ENCODE measurements at places on chromosomes 7 and 10. TPM values are rescaled to one million over a fixed set of nuclear protein-coding genes. Genes with fewer than 3 reads are reported as not detected.

GRCh38 chr10:124992462-124993344 lies 50.8 kb downstream of the ZRANB1 start:
- peak; percentile 77 for DNase-seq

DNA sequence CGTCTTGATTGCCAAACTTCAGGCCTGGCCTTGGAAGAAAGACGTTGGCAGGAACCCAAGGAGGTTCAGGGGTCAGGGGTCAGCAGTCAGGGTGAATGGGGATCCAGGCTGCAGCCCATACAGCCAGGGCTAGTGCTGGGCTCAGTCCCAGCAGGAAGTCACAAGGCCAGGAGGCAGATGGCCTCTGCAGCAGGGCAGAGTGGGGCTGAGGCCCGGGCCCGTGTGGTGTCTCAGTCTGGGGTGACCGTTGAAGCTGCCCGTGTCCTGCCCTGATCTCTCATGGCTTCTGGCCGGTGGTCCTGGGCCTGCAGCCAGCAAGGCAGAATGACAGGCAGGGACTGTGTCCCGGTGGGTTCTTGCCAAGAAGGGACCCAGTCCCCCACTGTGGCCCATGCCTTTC lies 26.6 kb upstream of the PURB start:
- no peak for DNase-seq

DNA sequence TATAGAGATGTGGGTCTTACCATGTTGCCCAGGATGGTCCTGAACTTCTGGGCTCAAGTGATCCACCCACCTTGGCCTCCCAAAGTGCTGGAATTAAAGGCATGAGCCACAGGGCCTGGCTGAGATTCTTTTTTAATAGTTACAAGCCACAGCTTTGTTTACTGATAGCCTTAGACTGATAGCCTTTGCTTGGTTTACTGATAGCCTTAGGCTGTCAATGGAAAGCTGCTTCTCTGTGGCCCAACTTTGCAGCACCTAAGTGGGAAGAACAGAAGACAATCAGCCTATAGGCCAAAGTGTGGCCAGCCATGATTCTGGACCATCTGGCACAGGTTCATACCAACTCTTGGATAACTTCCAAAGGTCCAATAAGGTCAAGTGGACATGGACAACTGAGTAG lies 24.1 kb upstream of the CDCA7L start:
- DNase-seq: no peak

DNA sequence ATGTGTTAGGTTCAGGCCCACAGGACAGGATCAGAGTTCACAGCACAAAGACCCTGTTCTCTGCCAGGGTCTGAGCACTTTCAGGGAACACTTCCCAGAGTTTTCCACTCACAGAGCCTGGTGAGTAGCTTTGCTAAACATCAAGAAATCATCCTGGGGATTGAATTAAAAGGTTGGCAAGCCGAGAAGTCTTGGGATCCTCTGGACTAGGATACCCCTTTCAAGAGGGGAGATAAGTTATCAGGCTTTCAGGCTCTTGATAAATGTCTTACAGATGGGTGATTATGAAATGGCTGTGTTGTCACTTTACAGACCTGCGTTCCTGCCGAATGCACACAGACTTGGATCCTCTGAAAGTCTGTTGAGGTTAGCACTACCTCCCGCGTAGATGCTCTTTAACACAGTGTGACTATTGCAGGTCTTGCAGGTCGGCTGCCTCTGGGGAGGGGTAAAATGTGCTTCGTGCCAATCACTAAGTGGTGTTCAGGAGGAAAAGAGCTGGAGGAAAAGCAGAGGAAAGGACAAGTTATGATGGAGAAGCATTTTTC lies 473.5 kb upstream of the AKR1E2 start:
- DNase-seq: no peak

DNA sequence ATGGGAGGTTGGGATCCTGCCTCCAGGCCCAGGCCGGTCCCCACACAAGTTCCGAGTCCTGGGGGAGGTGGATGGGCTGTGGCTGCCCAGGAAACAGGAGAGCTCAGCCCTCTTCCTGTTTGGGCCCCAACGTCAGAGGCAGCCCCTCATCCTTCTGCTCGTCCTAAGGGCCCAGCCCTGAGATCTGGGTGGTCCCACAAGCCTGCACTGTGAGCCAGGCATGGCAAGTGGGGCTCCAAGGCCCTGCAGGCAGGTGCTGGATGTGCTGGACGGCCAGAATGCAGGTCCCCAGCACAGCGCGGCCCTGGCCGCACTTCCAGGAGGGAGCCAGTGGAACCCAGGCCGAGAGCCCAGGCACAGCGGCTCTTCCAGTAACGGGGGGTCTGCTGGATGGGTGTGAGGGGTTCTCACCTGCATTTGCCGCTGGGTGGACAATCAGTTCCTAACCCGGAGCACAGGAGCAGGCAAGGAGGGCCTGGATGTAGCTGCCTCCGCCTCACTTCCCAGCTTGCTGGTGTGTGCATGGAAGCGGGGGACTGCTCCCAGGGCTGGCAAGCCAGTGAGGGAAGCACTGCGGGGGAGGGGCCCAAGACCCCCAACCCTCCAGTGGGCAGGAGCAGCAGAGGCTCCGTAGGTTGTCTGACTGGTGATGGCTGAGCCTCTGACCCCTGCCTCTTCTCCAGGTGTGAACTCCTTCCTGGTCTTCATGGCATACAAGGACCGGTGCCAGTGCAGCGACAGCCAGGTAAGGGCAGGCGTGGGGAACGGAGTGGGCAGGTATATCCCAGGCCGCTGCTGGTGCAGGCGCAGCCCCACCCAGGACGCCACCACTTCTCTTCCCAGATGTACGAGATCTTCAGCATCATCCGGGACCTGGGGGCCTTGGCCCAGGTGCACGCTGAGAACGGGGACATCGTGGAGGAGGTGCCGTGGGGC lies 9.7 kb downstream of the DPYSL4 start:
- peak; percentile 82 for DNase-seq

- no peak for DNase-seq
These were observed 32.5 kb downstream of the BMPER start for GRCh38 chr7:33937871-33938270.

DNA sequence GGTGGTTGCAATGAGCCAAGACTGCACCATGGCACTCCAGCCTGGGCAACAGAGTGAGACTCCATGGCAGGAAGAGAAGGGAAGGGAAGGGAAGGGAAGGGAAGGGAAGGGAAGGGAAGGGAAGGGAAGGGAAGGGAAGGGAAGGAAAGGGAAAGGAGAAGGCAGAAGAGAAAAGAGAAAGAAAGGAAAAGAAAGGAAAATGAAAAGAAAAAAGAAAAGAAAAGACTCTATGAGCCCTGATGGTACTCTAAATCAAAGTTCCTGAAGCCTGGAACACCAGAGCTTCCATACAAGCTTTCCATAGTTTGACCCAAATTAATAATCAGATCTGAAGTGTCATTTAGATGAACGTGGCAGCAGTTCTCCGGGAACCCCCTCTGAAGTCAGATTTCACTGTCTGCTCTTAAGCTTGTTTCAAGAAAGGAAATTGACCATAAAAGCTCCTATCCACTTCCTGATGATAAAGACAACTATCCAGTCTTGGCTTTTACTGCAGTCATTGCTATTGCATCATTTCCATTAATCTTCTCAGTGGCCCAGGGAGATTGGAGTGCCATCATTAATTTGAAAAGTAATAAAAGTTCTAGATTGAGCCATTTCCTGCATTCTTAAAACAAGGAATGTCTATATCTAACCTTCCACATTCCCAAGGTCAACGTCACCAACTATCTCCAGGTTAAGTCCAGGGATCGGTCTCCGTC lies 44.2 kb upstream of the FRMD4A start:
- no peak for DNase-seq

DNA sequence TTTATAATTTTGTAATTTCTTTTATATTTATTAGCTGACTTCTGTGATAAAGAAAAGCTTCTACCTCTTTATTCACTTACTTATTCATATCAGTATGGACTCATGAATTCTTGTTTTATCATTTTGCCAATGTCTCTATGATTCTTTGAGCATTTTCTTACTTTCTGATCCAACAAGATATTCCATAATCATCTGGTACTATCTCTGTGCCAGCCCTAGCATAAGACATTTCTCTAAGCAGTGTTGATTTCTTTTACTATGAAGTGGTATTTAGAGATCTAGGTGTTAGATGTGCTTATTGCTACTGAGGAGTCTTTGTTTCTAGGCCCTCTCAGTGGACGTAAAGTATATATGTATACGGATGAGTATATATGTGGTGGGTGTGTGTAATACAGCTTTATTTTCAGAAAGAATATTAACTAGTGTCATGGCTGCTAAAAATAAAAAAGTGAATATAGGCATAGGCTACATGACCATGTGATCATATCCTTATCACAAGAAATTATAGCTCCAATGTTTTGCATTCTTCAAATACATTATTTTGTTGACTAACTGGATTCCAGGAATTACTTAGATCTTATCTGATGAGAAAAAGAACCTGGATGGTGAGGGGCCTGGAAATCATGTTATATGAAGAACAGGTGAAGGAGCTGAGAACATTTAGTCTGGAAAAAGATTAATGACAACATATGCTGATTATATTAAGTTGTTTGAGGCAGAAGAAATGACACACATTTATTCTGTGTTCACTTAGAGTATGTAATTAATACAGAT lies 13.1 kb downstream of the PHTF2 start:
- DNase-seq: no peak

- no peak for DNase-seq
These were observed 98.2 kb upstream of the PRKCQ start for GRCh38 chr10:6678211-6678803.

DNA sequence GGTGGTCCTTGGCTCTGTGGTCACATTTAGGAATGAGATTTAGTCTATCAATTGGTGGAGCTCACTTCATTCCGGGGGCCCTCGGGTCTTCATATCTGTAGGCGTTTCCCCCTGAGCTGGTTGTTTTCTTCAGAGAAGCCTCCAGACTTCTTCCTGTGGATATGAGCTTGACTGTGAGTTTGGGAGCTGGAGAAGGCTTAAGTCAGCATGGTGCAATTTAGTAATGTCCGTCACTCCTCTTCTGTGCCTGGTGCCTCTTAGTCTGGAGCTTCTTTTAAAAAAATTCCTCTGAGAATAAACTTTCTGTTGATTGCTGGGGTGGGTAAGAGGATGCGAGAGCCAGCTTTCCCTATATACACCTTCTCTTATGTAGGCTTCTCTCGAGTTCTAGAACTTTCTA lies 40.2 kb downstream of the HECW1 start:
- DNase-seq: no peak

The NKX1-2 gene
- not detected for total RNA-seq

The CYP2C9 gene
- not detected for total RNA-seq

The ANXA8L1 gene
- 0.29 TPM for total RNA-seq

The ZNRF2 gene
- 12.7 TPM for total RNA-seq

Data from osteoblast (primary cell).